ENCODE measurements at places on chromosomes 1 and 21. TPM values are rescaled to one million over a fixed set of nuclear protein-coding genes. Genes with fewer than 3 reads are reported as not detected.

DNA sequence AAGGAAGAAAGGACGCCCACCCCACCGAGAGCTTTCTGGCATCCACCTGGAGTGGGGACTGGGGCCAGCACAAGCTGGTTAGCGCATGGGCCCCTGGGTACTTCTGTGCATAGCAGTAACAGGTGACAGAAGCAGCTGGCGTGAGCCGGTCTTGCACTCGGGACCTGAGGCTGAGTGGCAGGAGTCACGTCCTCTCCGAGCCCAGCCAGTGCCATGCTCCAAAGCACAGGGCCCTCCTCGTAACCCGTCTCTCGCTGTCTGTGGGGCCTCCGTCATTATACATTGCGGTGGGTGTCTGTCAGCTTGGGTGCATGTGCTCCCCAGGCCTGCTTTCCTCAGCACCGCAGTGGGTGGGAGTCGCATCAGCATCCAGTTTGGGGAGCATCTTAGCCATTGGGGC lies 87.6 kb upstream of the VAMP3 start:
- DNase-seq, result no peak

DNA sequence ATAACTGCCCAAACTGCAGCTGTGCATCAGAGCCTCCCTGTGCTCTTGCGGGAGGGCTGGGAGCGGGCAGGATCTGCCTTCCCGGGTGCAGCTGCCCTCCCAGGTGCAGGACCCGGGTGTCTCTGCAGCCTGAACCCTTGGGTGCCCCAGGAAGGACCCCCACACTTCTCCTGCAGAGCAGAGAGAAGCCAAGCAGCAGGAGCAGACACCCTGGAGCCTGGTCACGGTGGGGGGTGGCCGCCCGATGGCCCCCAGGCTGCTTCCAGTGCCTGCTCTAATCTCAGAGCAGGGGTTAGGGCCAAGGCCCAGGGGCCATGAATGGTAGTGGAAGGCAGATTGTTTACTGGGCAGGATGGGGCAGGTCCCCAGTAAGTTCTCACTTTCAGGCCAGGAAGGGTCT lies 83.0 kb downstream of the RHOU start:
- DNase-seq, result no peak

DNA sequence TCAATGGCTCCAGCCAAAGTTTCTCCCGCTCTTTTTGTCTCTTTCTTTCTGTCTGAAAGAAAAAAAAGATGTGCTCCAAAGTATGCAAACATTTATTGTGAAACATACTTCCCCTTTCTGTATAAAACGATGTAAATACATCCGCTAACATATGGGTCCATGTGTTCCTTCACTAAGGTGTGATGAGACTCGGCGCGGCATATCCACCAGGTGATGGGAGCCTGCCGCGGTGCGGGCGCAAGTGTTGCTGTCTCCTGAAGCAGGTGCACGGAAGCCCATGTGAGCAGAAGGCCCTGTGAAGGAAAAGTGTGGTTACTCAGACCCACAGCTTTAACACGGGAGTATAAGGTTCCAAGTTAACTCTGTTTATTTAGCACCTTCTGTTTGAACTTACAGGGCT lies 466.6 kb upstream of the C1orf87 start:
- DNase-seq, result no peak

The KRTAP19-3 gene
- not detected for total RNA-seq

The TAS1R2 gene
- total RNA-seq, result not detected

The TENT5C gene
- total RNA-seq, result 56.2 TPM

DNA sequence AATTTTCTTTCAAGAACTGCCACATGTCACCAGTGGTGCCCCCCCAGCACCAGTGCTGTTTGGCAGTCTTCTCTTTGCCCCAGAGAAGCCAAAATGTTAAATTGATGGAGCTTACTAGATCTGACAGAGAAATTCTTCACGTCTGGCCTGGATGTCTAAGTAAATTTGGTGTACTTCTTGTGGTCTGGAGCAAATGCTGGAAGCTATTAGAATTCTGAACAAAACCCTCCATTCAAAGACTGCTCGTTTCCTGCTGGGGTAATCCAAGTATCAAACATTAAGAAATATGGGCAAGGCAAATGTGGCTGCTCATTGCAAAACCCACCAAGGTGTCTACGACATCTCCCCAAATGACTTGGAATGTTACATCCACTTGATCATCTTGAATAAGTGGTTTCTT lies 92.3 kb downstream of the ROR1 start:
- DNase-seq, result no peak

The PRAMEF33 gene
- not detected for total RNA-seq

GRCh38 chr1:11654939-11655808 lies 497 bp downstream of the FBXO44 start:
- no peak for DNase-seq

DNA sequence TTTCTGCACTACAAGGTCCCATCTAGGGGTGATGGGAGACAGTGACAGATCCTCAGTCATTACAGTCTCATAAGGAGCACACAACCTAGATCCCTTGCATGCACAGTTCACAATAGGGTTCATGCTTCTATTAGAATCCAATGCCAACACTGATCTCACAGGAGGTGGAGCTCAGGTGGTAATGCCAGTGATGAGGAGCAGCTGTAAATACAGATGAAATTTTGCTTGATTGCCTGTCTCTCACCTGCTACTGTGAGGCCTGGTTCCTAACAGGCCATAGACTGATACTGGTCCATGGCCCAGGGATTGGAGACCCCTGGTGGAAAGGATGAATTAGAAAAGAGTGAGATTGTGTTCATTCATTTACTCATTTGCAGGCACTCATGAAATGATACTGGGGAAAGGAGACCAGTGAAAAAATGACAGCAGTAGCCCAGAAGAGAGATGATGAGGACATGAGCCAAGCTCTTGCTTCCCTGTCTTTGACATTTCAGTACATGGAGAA lies 251.6 kb upstream of the DUSP10 start:
- no peak for DNase-seq

The FAM131C gene
- not detected for total RNA-seq

The SLC1A7 gene
- total RNA-seq, result not detected

DNA sequence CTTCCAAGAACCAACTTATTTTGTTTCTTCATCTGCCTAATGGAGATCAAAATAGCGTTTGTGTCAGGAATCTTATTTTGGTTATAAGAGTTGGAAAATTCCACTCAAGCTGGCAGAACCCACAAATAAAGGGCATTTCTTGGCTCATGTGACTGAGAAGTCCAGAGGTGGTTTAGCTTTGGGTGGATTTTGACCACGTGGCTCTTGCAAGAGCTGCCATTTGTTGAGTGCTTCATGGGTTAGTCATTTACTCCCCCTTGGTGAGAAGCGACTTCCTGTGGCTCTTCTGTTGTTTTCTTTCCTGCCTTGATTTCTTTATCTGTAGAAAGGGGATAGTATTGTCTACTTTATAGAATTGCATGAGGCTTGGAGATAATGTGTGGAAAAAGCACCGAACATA lies 9.5 kb upstream of the RNF186 start:
- no peak for DNase-seq

- DNase-seq, result no peak
Observed at GRCh38 chr1:231016966-231017365, 23.1 kb downstream of the FAM89A start.

The PRCC gene
- 80.4 TPM for total RNA-seq

GRCh38 chr1:210616356-210616755 lies 287.7 kb downstream of the HHAT start:
- DNase-seq, result no peak

- DNase-seq, result no peak
Observed at GRCh38 chr1:61282387-61282786, 200.0 kb downstream of the NFIA start.

- no peak for DNase-seq
Observed at GRCh38 chr1:88867743-88868521, 23.4 kb downstream of the GTF2B start.

- no peak for DNase-seq
Observed at GRCh38 chr1:116724765-116725375, 29.4 kb upstream of the CD2 start.

DNA sequence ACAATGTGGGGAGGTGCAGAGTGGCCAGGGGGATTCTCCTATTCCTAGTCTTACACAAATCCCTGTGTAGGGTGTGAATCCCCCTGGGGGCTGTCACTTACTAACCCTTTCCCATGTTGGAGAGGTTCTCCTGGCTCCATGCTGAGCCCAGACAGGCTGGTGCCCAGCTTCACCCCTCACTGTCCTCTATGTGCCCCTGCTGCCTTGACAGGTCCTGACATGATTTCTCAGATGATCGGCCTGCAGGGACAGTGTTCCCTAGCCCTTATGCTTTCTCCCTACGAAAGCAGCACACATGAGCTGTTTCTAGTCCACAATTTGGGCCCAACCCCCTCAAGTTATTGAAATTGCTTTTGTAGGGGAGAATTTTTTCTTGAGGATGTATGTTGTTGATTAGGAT lies 68.9 kb upstream of the FAM78B start:
- no peak for DNase-seq

DNA sequence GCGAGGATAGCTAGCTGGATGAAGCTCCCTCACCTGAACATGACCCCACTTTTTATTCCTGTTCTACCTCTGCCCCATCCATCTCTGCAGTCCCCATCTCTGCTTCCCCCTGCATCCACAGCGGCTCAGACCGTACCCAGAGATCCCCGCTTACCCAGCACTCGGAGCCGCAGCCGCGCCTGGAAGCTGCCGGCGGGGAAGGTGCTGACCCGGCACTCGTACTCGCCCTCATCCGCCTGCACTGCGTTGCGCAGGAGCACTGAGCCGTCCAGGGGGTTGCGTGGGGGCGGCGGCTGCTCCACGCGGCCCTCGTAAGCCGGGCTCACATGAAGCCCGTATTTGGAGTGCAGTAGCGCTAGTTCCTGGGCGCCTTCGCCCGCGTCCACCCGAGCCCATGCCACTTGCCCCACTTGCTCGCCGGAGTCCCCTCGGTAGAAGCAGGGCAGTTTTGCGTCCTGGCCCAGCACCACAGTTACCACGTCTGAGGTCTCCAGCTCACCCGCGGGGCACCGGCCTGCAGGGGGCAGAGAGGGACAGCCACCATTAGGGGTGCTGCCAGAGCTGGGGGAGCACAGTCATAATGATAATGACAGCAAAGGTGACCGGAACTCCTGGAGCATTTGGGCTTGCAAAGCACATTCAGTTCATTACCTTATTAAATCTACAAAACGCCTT lies 9.8 kb downstream of the NECTIN4 start:
- no peak for DNase-seq

The CSF3R gene
- total RNA-seq, result 0.12 TPM

- no peak for DNase-seq
Observed at GRCh38 chr1:39110325-39110851, 84.2 kb downstream of the NDUFS5 start.

The LCE1B gene
- not detected for total RNA-seq

The TMEM125 gene
- total RNA-seq, result not detected

- DNase-seq, result no peak
Observed at GRCh38 chr1:205325334-205325884, 3.9 kb upstream of the NUAK2 start.

DNA sequence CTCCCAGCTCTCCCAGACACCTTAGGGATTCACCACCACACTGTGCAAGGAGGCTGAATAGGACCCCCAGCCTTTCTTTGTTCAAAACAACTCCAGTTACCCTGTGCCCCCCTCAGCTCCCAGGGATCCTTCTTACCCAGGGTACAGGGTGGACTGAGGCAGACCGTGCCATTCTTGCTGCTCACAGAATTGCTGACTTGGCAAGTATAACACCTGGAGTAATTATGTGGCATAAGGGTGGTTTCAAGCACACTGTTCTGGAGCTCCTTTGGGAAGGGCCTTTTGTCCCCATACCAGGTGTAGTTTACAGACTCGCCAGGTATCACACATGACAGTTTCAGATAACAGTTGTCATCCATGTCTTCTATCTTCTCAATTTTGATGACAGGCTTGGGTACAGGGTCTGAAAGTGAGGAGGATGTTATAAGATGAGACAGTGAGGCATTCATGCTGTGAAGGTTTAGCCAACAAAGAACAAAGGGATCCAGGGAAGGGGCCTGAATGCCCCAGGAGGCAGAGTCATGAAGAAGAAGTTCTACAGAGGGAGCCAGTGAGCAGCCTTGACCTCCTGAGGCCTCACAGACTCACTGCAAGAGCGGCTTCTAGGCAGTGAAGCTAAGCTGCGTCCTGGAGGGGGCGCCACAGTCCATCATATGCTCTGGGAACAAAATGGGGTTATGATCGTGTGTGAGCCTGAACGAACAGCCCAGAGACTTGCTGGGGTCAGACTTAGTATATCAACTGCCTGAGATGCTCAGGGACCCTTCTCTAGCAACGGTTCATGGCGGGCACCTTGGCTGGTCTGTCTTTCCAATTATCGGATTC lies 30.3 kb downstream of the CD48 start:
- DNase-seq, result peak; percentile 67

- DNase-seq, result no peak
Observed at GRCh38 chr1:209383422-209383821, 200.1 kb upstream of the CAMK1G start.

- DNase-seq, result no peak
Observed at GRCh38 chr1:189697113-189697512, 780.6 kb downstream of the BRINP3 start.

- no peak for DNase-seq
Observed at GRCh38 chr1:216710055-216710454, 13.2 kb downstream of the ESRRG start.

DNA sequence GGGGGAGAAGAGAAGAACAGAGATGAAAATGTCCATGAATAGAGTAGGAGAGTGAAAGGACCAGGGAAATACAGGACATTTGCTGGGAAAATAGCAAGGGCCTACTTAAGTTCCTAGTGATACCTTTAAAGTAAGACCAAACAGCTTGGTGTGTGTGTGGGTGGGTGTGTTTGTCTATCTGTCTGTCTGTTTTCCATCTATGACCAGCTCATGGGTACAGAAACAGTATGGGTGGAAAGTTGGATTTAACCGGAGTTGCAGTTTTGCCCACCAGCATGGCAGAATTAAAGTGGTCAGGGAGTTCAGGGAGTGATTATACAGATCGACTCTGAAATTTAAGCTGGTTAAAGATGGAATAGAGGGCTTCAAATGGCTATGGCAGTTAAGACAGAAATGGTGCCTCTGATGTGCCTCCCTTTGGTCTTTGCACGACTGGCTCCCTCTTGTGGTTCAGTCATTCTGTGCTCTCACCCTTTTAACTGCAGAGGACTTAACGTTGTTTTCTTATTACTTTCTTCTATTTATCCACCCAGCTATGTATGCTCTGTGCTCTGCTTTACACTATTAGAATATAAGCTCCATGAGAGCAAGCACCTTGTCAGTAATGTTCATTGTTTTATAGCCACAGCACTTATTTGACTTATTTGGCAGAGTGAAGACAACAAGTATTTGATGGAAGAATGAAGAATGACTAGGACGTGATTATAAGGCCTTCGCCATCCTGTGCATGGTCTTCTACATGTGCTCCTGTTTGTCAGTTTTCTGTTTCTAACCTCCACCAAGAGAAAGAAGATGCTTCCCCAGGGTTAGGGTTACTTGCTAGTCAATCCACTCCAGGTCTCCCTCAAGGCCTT lies 72.7 kb upstream of the AK4 start:
- no peak for DNase-seq

The C1orf226 gene
- total RNA-seq, result not detected

The HP1BP3 gene
- 183 TPM for total RNA-seq
